ENCODE measurements at places on chromosomes 12 and 14. TPM values are rescaled to one million over a fixed set of nuclear protein-coding genes. Genes with fewer than 3 reads are reported as not detected.

Gene TOMM20L
- total RNA-seq = not detected

DNA sequence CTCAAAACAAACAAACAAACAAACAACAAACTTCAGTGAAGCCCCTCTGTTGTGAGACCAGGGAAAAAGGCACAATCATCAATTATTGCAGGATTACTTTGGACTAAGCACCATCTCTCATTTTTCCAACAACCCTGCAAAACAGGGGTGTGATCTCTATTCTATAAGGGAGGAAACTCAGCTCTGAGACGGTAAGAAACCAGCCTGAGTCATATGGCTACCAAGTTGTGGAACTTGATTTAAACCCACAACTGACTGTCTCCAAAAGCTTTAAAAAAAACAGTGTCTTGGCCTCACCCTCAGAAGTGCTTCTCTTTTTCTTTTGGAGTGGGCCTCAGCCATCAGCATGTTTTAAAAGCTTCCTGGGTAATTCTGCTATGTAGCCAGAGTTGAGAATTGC lies 49.8 kb downstream of the RIN3 start:
- no peak overlapping the region for H3K4me3 ChIP-seq
- no peak for DNase-seq
- peaks cover 15% of the 10 kb centered on the region for H3K4me1 ChIP-seq
- no peaks in the 10 kb centered on the region for H3K36me3 ChIP-seq
- H3K27ac ChIP-seq = peak overlapping the region; percentile 75
- no peaks in the 10 kb centered on the region for H3K27me3 ChIP-seq

Gene NGB
- not detected for total RNA-seq

Gene CLEC4D
- total RNA-seq = not detected

DNA sequence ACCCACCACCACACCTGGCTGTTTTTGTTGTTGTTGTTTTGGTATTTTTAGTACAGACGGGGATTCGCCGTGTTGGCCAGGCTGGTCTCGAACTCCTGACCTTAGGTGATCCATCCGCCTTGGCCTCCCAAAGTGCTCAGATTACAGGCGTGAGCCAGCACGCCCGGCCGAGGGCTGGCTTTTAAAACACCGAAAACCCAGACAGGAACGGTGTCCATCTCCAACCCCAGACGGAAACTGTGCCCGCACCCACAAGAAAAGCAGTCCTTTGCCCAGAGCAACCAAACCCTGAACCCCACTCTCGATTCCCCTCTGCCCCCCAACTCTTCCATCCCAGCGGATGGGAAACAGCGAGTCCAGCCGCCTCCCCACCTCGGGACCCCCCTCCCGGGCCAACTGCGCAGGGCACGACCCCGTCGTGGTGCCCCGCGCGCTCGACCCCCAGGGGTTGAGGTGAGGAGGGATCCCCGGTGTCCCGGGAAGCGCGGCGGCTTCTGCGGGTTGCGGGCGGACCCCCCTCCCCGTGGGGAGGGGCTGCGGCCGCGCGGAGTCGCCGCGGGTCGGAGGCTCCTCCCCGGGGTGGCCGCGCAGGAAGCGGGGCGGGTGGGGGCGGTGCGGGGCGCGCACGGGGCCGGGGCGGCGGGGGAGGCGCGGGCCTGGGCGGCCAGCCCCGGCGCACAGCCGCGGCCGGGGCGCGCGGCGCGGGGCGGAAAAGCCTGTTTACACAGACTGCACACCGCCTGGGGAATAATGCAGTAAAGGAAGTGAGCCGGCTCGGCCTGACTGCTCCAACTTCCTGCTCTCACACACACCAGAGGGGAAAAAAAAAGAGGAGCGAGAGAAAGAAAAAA lies at the start of gene ELK3:
Gene ELK3 (plus strand): TSS at position 651 of the 851 bp plus-strand sequence.
- H3K27ac ChIP-seq = peak within 1 kb of the TSS; percentile 91
- peak within 1 kb of the TSS; percentile 86 for H3K4me3 ChIP-seq
- H3K36me3 ChIP-seq = no peaks in the 10 kb centered on the region
- no peaks in the 10 kb centered on the region for H3K27me3 ChIP-seq
- peaks cover 44% of the 10 kb centered on the region for H3K4me1 ChIP-seq
- DNase-seq = no peak

Gene MUCL1
- total RNA-seq = not detected
